ENCODE measurements at places on chromosomes 1 and 21.

GRCh38 chr1:211635597-211636205, 39.7 kb downstream of the NEK2 start:
- DNase-seq, result no peak

- DNase-seq, result no peak
Measured at GRCh38 chr1:68078647-68079046, 28.2 kb upstream of the DIRAS3 start.

GRCh38 chr1:109928591-109929111, 18.0 kb downstream of the CSF1 start:
- DNase-seq, result peak; percentile 69

DNA sequence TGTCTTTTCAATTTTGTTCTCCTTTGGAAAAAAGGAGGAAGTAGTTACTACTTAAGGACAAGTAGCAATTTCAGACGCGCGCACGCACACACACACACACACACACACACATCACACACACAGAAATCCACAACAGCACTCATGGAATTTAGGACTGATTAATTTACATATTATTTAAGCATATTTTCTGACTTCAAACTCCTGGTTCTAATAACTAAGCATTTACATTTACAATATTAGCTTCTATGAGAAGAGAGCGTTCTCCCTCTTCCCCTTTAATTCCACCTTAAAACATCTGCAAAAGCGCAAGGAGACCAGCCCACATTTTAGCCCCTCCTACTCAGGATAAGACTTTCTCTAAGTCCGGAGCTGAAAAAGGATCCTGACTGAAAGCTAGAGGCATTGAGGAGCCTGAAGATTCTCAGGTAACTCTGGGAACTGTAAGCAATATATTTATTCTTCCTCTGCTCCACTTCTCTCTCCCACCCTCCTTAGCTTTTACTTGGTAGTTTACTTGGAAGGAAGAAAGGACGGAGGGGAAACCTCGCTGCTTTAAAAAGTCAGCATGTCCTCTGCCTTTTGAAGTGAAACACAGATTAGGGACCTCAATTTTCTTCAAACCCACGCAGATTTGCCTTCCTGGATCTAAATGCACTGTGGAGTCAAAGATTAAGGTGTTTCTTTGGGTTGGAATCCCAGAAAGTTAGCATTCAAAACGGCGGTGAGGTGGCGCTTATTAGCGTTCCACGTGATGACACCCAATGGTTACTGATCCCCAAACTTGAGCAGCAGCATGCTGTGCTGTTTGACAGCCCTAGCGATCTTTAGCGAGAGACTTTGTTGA, at the start of gene PLA2G4A:
TSS of gene PLA2G4A (plus strand) at position 339 of the 844 bp plus-strand sequence. CDS start 25,406 bp downstream, outside the sequence.
- DNase-seq, result peak; percentile 49

DNA sequence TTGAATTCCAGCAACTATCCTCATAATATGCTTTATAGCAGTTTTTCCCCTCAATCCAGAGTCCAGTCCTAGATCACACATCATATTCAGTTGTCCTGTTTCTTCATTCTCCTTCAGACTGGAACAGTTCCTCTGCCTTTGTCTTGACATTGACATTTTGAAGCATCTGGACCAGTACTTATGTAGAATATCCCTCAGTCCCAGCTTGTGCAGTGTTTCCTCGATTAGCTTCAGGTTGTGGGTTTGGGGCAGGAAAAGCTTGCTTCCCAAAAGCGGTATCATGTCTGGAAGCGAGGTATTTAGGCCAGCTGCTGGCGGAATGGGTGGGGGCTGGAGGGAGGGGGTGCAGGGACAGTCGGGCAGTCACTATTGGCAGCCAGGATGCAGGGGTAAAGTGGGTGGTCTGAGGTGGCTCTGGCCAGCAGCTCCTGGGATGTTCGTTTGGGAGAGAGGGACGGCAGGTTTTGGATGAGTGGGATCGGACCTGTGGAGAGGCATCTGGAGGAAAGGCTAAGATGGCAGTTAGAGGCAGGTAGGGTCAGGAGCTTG, 6.5 kb downstream of the THEMIS2 start:
- DNase-seq, result no peak

GRCh38 chr21:26833460-26833939, 11.7 kb downstream of the ADAMTS1 start:
- DNase-seq, result no peak
